NCI-H187 treated with DMSO at 0.1 percent for 48 hours (cell line): ENCODE measurements at places on chromosomes 13 and 19.

DNA sequence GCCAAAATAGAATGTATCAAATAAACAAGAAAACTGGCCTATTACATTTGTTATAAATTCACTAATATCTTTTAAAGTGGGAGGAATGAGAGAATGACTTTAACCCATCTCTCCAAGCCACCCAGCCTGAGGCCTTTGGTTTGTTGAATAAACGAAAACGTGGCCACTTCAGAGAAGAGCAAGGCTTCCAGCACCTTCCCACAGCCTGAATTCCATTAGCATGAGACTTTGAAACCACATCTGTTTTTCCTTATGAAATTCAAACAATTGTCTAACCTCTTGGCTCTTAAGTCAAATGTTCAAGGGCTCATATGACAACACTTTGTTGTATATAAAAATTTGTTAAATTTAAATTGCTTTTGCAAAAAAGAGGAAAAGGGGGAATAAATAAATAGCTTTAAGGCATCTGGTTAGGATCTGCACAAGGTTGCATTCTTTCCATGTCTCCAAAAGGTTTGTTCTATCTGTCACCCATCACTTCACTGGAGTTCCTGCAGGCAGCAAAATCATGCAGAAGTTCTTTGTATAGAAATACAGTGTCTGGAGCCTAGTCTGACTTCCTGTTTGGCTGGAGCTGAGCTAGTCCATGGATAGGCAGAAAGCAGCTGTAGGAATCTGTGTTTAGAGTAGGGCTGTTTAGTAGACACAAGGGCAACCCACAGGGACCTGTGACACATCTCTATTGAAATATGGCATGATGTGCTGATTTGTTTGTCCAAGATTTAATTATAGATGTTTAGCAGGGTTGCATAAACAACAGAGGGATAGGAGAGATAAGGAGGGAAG lies 502.3 kb downstream of the KCTD12 start:
- DNase-seq: no peak

DNA sequence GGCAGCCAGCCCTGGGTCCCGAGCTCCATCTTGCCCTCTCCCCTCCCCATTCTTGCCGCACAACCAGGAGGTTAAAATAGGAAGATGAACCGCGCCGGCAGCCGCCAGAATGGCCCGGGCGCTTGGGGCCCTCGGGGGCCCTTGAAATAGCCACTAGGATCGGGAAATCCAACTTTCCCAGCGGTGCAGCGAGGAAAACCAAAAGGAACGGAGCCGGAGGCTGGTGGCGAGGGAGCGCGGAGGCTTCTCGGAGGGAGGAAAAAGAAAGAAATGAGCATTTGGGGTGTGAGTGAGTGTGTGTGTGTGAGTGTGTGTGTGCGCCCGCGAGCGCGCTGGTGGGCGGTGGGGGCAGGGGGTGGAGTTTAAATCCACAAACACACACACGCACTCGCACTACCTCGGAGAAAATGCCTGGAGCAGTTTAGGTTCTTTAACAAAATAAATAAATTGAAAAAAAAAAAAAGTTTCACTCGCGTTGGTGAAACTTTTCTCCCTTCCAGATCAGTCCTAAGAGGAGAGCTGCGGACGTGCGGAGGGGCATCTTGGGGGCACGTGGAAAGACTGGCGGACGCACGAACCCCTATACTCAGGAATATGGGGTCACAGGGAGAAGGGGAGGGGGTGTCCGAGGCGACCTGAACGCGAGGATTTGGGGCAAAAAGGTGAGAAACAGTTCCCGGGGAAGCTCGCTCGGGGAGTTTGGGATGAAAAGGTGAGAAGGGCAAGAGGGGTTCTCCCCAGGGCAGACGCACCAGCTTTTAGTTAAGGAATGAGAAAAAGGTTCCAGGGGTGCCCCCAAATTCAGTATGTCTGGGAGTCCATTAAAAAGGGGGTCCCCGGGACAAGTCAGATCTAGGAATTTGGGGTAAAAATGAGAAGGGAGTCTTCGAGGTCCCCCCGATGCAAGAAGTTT lies 1.3 kb downstream of the RFX2 start:
- DNase-seq: no peak

DNA sequence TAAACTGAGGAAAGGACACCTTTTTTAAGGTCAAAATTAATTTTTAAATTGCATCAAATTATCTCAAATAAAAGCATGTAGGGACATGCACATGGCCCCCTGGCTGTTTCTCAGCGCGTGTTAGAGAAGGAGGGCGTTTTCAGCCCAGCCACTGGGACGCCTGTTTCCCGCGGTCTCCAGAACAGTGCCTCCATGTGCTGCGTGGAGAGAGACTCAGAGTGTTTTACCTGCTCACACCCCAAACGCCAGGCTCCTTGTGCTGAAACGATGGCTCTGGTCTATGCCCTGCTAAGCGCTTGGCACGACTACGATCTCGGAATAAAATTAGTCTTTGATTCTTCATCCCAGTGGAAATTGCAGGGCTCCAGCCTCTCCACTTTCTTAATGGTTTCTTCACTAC lies 20.0 kb upstream of the SPACA7 start:
- no peak for DNase-seq

- DNase-seq: no peak
These were observed 13.7 kb downstream of the RRAS start for GRCh38 chr19:49626226-49626625.

DNA sequence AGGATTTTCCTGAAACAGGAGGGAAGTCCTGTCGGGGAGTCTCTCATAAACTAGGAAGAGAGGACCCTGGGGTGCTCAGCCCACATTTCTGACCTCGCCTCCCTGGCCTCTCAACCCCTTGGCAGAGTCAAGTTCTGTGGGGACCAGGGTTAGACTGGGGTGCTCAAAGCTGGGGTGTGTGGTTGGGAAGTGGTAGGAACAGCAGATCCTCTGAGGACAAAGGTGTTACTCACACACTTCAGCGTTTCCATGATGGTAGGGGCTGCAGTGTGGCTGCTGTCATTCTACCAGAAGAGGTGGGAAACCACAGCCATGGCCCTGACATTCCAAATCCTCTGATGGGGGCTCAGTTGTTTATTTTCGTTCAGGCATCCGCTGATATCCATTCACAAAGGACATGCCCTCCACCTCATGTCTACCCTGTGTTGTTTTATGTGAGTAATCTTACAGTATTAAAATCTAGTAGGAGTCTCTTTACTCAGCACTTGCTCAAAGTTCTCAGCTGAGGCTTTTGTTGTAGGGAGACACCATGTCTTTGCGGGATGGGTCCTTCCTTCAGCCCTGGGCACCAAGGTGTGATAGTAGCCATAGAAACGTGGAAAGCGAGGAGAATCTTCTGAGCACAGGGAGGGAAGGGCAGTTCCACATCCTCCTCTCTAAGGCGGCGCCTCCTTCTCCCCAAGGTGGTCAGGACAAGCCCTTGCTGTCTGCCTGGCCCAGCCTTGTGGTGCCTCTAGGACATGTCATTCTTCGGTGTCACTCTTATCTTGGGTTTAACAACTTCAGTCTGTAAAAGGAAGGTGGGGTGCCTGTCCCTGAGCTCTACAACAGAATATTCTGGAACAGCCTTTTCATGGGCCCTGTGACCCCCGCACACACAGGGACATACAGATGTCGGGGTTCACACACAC lies 1.5 kb downstream of the KIR2DL3 start:
- no peak for DNase-seq

GRCh38 chr19:29273000-29273640 lies 60.2 kb upstream of the UQCRFS1 start:
- no peak for DNase-seq

GRCh38 chr13:113875837-113876281 lies 12.0 kb upstream of the GAS6 start:
- no peak for DNase-seq

DNA sequence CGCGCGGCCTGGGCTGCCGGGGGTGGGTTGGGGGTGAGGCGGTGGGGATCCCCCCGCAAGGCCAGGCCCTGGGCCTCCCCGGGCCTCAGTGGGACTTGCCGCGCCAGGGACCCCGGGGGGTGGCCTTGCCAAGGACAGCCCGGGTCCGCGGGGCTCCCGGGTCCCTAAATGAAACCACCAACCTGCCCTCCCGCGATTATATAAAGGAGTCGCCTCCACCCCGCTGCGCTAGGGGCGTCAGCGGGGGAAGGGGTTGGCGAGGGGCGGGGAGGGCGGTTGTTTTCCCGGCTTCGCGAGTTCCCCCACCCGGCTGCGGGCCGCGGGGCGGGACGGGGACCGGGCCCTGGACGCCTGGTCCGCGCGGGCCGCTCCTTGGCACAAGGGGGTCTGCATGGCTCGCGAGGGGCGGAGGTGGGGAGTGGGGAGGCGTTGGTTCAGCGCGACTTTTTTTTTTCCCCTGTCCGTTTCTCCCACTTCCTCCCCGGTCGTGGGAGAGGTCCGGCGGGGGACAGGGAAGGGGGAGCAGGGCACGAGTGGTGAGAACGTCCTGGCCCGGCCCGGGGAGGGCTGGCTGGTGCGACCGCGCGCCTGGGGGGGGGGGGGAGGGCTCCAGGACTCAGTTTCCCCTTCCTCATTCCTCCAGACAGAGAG lies 822 bp upstream of the ZBTB7A start:
- no peak for DNase-seq

DNA sequence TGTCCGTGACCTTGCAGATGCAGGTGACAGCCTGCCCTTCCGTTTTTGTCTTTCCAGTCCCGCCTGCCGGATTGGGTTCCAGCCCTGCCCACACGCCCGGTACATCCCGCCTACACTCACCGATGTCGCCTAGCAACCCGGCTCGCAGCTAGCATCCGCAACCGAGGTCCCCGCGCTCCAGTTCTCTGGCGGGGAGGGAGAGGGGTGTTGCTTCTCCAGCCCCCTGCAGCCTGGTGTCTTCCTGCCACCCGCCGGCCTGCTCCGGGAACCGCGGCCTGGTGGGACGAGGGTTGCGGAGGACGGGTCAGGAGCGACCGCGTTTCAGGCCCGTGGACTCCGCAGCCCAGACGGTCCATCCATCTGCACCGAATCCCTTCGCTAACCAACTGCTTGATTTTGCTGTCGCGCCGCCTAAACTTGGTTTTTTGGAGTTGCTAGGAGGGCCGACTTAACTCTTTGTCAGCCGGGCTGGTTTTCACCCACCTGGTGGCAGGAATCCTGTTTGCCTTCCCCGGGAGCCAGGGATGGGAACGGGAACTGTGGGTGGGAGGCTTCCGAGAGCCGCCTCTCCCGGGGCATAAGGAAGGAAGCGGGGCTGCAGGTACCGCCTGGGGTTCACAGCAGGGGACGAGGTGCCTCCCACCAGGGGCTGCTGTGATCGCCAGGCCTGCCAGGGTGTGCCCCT lies 15.4 kb upstream of the MATK start:
- DNase-seq: no peak
